Activated CD4-positive, alpha-beta memory T cell treated with anti-CD3 and anti-CD28 coated beads for 36 hours (primary cell): ENCODE measurements at places on chromosomes 4 and X.

DNA sequence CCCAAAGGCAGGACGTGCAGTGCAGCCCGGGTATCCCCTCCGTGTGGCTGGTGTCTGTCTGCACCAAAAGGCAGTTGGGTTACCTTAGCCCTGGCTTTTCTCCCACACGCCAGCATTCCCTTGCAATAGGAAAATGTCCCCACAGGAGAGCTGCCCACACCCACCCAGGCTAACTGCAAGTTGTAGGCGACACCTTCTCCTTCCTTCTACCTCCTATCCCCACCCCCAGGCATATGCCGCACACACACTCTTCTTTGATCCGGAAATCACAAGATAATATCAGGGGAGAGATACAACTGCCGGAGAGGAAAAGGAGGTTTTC lies 444 bp upstream of the APBB2 start:
- no peak for DNase-seq

- peak; percentile 60 for DNase-seq
Measured at GRCh38 chr4:77665381-77666069, 59.9 kb downstream of the CXCL13 start.

GRCh38 chr4:38804654-38805295 lies at the start of gene TLR1:
TLR1 (minus strand) TSS chr4:38804791; CDS start chr4:38798831, 5,960 bp downstream.
- peak; percentile 24 for DNase-seq

DNA sequence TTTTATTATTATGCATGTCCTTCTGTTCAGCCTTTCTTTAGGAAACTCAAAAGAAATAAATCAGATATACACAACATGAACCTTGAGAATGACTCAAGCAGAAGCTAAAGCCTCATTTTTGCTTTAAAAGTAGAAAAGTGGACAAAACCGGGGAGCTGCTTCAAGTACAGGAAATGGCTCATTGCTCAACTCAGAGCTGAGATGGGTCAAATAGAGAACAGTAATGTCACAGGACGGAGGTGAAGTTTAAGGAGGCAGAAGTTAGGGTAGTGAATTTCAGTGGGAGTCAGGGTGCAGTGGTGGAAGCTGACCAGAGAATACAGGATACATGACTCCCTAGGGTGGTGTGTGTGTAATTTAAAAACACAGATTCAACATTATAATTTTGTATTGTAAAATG lies 22.2 kb downstream of the PHKA2 start:
- no peak for DNase-seq

GRCh38 chr4:155578219-155578618 lies 88.4 kb upstream of the GUCY1A1 start:
- DNase-seq = no peak

GRCh38 chr4:129230846-129231245 lies 134.9 kb downstream of the C4orf33 start:
- no peak for DNase-seq

DNA sequence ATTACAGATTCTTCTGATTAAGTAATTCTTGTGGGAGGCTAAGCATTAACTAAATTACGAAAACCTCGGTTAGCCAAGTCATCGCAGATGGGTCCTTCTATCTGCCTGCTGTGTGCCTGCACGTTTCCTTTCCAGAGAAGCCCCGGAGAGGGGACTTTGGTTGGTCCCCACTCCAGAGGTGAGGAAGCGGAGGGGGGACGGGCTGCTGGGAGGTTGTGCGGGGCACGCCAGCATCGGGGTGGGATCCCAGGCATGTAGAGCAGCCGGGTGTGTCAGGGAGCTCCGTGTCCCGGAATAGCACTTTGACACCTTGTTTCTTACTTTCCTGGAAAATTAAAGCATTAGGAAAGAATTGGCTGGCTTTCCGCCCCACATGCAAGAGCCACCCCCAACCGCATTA lies 26.6 kb downstream of the PIGG start:
- no peak for DNase-seq
